ENCODE measurements at places on chromosomes 7 and 10.

DNA sequence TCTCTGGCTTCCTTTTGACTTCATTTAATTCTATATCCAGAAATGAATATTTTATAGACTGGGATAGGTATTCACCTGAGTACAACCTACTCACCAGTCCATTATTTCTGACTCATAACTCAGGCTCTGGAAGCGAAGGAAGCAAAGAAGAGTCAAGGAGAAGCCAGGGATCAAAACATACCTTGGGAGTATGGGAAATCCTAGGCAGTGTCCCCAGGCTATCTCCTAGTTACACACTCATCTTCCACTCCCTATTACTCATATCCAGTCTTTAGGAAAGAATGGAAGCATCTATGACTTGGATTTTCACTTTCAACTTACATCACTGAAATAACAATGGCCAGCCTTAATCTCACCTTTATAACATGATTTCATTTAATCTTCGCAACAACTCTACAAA lies 40.9 kb upstream of the ELAPOR2 start:
- DNase-seq, result no peak

- DNase-seq, result no peak
These were observed 3.0 kb upstream of the HOXA2 start for GRCh38 chr7:27105301-27106031.

GRCh38 chr10:6109444-6109775 lies 20.6 kb downstream of the RBM17 start:
- no peak for DNase-seq

- peak; percentile 40 for DNase-seq
These were observed 100.6 kb downstream of the FAM204A start for GRCh38 chr10:118241229-118242137.

GRCh38 chr7:106254525-106255116 lies 30.2 kb downstream of the NAMPT start:
- no peak for DNase-seq

DNA sequence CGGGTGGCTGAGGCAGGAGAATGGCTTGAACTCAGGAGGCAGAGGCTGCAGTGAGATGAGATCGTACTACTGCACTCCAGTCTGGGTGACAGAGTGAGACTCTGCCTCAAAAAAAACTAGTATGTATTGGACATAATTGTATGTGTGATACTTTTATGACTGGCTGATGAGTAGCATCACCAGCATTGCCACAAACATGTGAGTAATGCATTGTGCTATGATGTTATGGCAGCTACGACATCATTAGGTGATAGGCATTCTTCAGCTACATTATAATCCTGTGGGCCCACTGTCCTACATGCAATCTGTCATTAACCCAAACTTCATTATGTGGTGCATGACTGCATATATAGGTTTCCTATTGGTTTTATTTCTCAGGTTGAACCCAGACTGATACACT lies 352.4 kb downstream of the GALNT17 start:
- DNase-seq, result no peak

- no peak for DNase-seq
These were observed 136.7 kb downstream of the NEBL start for GRCh38 chr10:20760460-20760859.

DNA sequence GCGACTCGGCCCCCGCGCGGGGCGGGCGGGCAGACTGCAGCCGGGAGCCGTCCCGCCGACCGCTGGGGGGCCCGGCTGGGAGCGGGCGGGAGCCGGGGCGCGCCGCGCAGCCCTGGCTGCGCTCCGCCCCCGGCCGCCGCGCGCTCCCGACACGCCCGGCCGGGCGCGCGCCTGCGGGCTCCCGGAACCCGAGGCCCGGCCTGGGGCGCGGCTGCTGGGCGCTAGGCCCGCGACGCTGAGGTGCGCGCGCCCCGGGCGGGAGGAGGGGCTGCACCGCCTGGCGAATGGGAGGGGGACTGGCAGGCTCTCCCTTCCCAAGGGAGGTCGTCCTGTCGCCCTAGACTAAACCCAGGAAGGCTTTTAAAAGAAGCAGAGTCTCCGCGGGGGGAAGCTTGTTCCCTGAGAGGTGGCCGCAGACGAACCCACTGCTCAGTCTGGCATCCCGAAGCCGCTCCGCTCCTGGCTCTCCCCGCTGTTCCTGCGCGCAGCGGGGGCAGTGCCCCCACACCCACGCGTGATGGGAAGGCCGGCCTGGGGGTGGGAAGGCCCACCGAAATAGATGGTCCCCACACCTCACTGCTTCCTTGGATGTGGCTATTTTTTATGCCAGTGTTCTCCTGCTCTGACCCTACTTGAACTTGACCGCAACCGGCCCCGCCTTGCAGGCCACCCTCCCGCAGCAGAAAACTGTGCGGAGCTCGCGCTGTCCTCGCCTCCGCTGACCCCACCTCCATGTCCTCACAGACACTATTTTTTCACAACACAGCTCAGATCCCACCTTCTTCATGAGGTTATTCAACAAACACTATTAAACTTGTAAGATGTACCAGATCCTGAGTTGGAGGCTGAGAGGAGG lies at the start of gene VOPP1:
TSS of gene VOPP1 (minus strand) at position 125 of the 856 bp plus-strand sequence. CDS start 178 bp downstream, outside the sequence.
- peak; percentile 54 for DNase-seq

GRCh38 chr7:145534301-145534700 lies 582.3 kb upstream of the CNTNAP2 start:
- no peak for DNase-seq

- no peak for DNase-seq
These were observed 7.0 kb downstream of the ZNF316 start for GRCh38 chr7:6643915-6644625.

- DNase-seq, result no peak
These were observed 31.8 kb downstream of the NUDT1 start for GRCh38 chr7:2273866-2274265.

- no peak for DNase-seq
These were observed 43.3 kb upstream of the FMC1 start for GRCh38 chr7:139297795-139298194.

DNA sequence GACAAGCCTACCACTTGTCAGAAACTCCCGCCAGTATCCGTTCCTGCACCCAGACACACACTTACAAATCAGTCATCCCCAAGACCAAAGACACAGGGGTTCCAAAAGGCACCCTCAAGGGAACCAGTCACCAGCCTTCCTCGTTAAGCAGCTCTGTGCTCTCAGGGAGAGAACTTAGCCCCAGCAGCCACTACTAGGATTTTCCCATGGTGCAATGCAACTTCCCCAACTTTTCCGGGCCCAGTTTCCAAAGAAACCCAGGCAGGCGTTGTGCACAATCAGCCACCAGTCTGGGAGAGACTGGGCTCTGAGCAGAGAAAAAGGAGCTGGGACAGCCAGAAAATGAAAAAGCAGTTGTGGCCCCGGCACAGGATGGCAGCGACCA lies 1.2 kb downstream of the DLG5 start:
- DNase-seq, result no peak

DNA sequence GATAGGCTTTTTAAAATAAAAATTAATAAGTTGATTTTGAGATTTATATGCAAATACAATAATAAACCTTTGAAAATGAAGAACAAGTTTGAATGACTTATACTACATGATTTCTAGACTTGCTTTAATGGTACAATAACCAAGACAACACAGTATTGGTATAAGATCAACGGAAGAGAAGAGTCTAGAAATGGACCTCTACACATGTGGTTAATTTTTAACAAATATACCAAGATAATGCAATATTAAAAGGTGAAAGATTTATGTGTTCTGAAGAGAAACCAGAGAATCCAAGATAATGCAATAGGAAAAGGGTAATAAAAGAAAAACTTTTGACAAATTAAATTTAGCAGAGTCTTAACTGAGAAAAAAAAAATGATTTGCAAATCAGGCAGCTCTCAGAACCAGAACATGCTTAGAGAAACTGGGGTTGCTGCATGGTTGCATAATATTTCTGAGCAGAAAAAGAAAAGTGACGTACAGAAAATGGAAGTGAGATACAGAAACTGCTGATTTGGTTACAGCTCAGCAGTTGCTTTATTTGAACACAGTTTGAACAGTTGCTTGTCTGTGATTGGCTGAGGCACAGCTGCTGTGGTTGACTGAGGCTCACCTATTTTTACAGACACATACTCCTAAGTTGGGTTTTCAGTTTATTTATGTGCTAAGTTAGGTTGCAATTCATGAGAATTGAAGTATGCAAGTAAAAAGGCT lies 365.9 kb downstream of the CRPPA start:
- DNase-seq, result no peak

DNA sequence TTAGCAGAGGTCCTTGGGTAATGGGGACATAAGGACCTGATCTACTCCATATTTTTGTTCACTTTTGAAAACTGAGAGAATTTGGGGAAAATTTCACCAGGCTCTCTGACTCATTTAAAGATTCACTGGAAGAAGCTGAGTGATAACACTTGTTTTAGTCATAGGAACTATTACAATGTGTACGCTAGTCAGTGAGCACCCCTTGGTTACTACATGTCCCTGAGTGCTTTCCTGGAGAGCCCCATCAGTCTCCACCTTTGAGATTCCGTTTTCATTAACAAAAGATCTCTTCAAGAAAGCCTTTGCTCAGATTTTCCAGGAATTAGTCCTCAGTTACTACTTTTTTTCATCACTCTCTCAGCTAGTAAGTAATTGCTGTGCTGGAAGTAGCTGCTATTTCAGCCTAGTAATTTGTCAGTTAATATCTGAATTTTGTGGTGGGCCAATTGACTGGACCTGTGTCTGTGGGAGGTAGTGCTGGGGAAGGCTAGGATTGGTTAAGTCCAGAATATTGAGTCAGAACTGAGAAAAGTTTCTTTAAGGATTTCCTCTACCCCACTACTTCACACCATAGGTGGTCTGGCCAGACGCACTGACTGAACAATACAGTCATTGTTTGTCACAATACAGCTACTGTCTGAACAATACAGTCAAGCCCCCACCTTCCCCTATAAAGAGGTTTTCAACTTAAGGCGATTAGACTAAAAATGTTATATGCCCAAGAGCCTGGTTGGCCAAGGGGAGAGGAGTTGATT lies 235.0 kb downstream of the CCDC7 start:
- no peak for DNase-seq

DNA sequence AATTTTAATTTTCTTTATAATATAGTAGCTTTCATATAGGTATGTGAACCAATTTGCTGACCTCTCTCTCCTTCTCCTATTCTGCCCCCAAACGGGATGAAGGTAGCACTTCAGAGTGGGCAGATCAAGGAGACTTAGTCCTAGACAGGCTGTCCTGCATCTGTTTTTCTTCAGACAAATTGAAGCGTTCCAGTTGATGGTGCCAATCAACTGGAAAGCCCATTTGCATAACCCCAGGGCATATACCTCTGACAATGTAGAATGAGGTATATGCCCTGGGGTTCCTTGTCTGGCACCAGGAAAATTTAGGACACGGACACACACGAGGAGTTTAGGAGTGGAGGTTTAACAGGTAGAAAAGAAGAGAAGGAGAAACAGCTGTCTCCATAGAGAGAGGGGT lies 502.9 kb downstream of the HTR7 start:
- DNase-seq, result no peak

DNA sequence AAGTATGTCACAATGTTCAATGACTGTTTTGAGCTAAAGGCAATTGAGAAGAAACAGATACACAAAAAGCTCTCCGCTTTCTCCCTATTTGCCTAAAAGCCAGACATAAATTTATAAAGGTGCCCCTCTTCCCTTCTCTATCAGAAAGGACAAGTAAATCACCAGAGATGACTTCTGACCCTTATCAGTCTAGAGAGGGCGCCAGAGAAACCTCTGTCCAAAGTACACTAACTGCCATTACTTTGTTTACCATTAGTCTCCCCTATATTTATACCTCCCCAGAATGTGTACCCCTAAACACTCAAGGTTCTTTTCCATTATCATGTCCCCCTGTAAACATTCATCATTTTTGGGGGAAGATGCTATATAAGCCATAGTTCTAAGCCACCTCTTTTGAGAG lies 49.3 kb downstream of the TPK1 start:
- DNase-seq, result no peak

DNA sequence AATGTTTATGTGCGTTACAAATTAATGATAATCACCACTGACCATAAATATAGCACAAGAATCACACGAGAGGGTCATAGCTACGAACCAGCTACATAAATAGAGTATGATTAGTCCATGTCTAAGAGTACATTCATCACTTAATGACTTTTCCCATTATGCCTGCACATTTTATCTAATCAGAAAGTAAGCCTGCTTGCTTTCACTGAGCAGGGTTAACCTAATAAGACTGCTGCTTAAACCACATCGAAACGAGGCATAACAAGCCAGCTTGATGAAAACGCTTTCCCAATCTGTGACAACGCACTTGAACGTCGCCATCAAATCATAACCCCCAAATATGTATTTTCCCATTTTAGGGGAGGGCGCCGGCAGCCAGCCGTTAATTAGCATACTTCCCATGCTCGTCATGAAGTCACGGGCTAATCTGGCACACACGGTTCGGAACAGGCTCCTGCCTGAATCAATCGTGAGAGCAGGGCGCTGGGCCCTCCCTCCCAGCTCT lies 71.5 kb downstream of the EBF3 start:
- no peak for DNase-seq

DNA sequence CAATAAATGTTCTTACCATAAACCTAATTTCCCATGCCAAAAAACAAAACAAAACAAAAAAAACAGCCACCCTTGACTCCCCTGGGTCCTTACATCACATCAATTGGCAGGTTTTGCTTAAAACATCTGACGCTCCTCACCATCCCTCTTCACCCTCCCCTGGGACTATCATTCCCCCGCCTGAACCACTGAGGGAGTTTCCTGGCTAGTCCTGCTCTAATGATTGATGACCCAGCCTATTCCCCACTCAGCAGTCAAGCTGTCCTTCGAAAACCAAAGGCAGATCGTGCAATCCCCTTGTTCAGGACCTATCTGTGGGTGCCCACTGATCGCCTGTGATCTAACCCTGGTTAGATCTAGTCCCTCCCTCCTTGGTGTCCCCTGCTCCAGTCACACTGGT lies 11.2 kb upstream of the FRMPD2 start:
- no peak for DNase-seq

DNA sequence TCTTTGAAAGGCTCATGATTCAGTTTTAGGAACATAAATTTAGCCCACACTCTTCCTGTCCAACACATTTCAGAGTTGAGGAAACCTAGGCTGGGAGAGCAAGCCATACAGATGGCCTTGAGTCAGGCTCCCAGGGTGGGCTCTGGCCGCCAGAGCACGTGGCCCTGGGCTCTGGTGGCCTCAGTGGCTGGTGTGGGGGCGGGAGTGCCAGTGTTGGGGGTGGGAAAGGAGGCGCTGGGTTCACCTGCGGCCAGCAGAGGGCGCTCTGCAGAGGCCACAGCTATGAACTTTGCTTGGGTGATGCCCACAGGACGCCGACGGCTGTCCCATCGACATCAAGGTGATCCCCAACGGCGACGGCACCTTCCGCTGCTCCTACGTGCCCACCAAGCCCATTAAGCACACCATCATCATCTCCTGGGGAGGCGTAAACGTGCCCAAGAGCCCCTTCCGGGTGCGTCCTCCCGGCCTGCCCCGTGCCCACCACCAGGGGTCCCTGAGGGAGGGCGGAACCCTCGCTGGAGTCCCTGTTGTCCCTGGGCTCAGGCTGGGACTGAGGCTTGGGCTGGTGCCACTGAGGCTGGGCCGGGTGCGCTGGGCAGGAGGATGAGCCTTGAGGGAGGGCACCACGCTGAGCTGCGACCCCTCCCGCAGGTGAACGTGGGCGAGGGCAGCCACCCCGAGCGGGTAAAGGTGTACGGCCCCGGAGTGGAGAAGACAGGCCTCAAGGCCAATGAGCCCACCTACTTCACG lies 11.9 kb downstream of the FLNC start:
- peak; percentile 18 for DNase-seq

- no peak for DNase-seq
These were observed 23.0 kb upstream of the RHEB start for GRCh38 chr7:151542606-151543130.

GRCh38 chr10:103748020-103748419 lies 107.4 kb downstream of the SH3PXD2A start:
- DNase-seq, result no peak

GRCh38 chr7:143299840-143300239 lies 11.7 kb downstream of the CASP2 start:
- DNase-seq, result peak; percentile 51
